ENCODE measurements at places on chromosomes 11 and 22. TPM values are rescaled to one million over a fixed set of nuclear protein-coding genes. Genes with fewer than 3 reads are reported as not detected.

MMP8 gene
- not detected for total RNA-seq

OR10D3 gene
- total RNA-seq = not detected

PRR33 gene
- total RNA-seq = not detected

APOA1 gene
- total RNA-seq = not detected

UCP2 gene
- 39.6 TPM for total RNA-seq

SULT4A1 gene
- 0.09 TPM for total RNA-seq

HOATZ gene
- not detected for total RNA-seq

OTOG gene
- total RNA-seq = not detected

IRAG1 gene
- 0.49 TPM for total RNA-seq
